ENCODE measurements at places on chromosomes 16 and 17. TPM values are rescaled to one million over a fixed set of nuclear protein-coding genes. Genes with fewer than 3 reads are reported as not detected.

The ABCA8 gene
- total RNA-seq, result 33.7 TPM

GRCh38 chr16:87607223-87607622, 4.9 kb downstream of the JPH3 start:
- DNase-seq, result no peak

- DNase-seq, result no peak
Observed at GRCh38 chr17:250487-251300, 69.2 kb upstream of the DOC2B start.

The TMEM106A gene
- total RNA-seq, result 4.4 TPM

- DNase-seq, result no peak
Observed at GRCh38 chr17:67639979-67640378, 77.8 kb upstream of the NOL11 start.

The LITAFD gene
- total RNA-seq, result not detected

GRCh38 chr17:36824678-36825101, 112.6 kb upstream of the LHX1 start:
- DNase-seq, result no peak

The IL17C gene
- not detected for total RNA-seq

- no peak for DNase-seq
Observed at GRCh38 chr16:22815863-22816262, 1.9 kb downstream of the HS3ST2 start.

DNA sequence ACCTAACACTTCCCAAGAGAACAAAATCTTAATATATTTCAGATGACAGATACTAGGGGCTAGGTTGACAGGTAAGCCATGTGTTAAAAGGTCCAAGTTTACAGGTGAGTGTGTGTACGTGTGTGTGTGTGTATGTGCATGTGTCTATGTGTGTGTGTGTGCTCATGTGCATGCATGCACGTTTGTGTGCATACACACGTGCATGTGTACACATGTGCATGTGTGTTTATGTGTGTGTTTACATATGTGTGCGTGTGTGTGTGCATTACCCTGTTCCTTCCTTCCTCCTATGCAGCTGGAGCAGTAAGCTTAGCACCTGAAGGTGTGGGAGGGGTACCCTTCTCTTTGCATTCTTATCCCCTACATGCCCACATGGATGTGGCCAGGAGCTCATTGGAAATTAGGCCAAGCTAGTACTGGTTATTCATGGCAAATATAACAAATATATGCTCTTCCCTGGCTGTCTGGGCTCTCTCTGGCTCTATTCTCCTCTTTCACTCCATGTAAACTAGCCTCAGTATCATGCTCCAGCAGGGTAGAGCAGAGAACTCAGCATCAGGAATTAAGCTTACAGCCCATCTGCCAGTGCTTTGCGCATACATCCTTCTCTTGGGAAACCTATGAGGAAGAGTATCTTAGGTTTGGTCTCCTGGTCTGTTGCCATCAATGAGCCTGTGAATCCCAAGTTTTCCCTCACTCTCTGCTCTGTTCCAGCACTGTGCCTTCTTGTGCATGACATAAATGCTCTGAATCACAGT, 258.0 kb upstream of the MYOCD start:
- no peak for DNase-seq

DNA sequence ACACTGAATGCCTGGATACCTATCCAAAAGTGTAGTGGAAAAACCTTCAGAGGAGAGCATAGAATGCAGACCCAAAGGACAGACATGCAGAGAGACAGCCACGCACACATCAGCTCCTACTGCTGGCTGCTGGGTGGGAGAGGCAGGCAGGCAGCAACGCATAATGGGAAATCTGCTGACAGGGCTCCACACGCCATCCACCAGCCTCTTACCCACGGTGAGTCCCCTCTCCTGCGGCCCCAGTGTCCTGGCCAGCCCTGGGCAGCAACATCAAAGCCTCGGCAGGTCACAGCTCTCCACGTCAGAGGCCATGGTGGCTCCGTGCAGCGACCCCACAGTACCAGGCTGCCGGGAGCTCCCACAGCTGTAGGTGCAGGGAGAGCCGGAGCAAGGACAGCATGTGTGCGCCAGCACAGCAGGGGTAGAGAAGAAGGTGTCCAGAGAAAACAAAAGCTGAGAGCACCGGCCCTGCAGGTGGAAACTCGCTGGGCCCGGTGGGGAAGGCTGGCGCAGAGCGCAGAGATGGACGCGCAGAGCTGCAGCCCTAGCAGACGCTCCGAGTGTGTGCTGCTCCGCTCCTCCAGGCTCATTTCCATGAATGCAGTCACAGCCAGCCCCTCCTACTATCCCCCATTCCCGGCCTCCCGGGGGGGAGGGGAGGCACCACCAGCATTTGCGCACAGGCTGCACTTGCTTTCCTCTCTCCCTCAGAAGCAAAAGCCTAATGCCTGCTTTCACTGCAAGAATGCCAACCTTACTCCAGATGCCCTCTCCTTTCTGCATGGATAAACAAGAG, 58.9 kb downstream of the CYTH1 start:
- DNase-seq, result peak; percentile 88

The DLX3 gene
- 0.18 TPM for total RNA-seq

DNA sequence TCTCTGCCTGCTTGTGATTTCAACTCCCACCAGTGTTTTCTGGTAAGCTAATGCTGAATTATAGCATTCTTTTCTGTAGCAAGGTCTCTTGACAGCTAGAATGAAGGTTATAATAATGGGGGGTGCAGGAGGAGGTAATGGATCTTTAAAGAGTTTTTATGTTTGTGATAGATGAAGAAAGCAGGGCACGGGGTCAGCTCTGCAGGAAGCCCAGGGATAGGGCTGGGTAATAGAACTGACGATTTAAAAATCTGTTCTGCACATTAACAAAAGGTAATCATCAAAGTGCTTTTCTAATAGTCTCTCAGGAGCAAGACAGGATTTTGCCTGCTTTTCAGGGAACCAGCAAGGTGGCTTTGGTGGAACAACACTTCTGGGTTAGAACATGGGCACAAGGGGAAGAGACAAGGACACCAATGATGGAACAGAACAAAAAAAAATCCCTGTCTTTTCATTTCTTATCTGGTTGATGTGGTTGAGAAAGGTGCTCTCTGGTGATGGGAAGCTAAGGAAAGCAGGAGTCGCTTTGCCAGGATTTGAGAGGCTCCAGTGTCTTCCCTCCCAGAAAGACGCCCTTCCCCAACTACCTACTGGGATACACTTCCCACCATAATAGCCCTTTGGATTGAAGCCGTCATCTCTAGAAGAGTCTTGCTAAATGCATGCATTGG, 263.1 kb downstream of the PHKB start:
- no peak for DNase-seq

GRCh38 chr17:82583720-82584234, 64.2 kb downstream of the FOXK2 start:
- no peak for DNase-seq

- DNase-seq, result no peak
Observed at GRCh38 chr16:80889779-80890359, 85.5 kb upstream of the CDYL2 start.

GRCh38 chr17:49525831-49526741, 31.0 kb downstream of the NGFR start:
- DNase-seq, result peak; percentile 90

GRCh38 chr16:89431630-89432029, 58.7 kb downstream of the ANKRD11 start:
- DNase-seq, result no peak

GRCh38 chr17:74757502-74757901, 9.1 kb downstream of the NHERF1 start:
- DNase-seq, result no peak

- no peak for DNase-seq
Observed at GRCh38 chr16:57036945-57037344, 47.6 kb downstream of the NLRC5 start.

The TTYH2 gene
- 14.4 TPM for total RNA-seq

GRCh38 chr17:83190004-83190385, 110.6 kb downstream of the METRNL start:
- no peak for DNase-seq

GRCh38 chr16:24815021-24815420, 30.7 kb upstream of the SLC5A11 start:
- no peak for DNase-seq

The OR1A1 gene
- not detected for total RNA-seq

DNA sequence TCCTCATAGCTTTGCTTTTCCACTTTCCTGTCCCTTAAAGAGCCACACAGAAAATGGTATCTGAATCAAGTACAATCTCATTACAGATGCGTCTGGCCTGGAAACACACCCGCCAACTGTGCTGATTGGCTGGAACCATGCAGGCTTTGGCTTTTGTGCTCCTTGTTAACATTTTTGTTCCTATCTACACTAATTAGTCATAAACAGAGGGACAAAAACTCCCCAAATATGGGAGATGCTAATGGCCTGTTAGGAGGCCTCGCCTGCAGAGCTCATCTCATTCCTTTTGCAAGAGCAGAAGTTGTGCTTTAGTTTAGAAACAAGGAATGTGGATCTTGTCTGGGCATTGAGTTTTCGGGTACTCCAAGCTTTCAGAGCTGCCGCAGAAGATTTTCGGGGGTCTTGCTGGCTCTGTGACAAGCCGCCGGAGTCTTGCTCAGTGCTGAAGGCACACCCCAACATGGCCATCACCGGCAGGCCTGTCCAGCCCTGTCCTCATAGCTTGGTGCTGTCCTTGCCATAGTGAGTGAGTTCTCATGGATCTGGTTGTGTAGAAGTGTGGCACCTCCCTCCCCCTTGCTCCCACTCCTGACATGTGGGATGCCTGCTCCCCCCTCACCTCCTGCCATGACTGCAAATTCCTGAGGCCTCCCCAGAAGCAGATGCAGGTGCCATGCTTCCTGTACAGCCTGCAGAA, 69.8 kb downstream of the METRNL start:
- no peak for DNase-seq
